ENCODE measurements at places on chromosomes 2 and 18.
A peak's percentile ranks its signal among the peaks of the same experiment; 100 is the strongest.

DNA sequence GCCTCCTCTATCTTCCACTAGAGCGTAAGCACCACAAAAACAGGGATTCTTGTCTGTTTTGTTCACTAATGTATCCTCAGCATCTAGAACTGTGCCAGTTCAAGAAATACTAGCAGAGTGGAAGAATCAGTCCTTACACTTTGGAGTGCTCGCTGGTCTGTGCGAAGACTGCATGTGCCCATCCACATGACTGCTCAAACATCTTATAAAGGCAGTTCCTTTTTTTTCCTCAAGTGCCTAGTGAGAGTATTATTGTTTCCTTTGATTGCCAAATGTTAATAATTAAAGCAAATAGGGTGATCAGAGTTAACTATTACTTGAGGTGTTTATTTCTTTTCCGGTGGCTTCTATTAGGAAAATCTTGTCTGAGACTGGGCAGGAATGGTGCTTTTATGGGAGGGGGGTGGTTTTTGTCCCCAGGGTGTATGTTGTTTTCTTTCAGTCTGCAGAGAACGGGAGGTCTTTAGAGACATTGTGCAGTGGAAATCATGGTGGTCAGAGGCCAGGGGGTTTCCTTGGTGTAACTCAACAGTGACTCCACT is 45.6 kb upstream of the ITGB6 start:
- DNase-seq: no peak

GRCh38 chr18:32918692-32919250 is 145.9 kb upstream of the KLHL14 start:
- no peak for DNase-seq

DNA sequence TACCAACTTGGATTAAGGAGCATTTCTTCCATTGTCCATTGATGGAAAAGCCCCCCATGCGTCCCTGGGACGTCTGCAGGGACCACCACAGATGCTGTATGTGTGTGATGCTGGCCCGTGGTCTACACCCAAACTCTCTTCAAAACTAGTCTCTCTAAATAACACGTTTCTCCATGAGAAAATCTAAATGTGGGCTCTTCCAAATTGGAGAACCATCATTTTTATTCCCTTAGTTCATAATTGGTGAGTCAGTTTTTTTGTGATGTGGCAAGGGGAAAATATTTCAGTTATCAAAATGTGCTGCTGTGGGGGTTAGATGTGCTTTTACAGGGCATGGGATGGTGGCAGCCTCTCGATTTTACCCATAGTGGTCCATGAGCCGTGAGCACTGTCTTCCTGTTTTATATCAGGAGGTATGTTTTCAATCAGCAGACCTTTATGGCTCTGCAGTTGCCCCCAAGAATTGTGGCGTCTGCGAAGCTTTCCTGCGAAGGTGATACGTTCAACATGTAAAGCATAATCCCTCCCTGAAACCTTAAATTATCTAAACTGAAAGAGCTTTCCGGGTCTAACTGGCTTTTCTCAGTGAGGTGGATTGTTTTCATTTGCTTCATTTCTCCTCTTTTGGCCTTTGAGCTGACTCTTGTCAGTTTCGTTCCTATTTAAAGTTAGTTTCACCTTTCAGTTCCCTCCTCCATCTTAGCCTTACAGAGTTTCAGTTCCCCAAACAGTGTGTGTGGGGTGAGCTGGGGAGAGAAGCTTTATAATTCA is 78.4 kb downstream of the SETBP1 start:
- no peak for DNase-seq

- DNase-seq: no peak
Measured at GRCh38 chr2:221346411-221346810, 225.7 kb downstream of the EPHA4 start.

DNA sequence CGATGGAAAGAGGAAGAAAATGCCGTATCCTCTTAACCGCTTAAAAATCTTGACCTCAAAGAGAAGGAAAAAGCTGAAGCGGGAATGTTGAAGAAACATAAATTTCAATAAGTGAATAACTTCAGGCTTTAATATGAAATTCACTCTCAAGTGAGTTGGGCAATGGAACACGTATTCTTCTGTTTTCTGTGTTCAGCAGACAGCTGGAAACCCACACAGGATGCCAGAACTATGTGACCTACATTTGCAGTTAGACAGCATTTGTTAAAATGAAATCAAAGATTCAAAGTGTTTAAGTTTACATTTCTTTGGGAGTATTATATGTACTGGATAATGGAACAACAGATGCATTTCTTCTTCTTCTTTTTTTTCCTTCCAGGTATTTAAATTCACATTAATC is 80.5 kb upstream of the SPATS2L start:
- no peak for DNase-seq

DNA sequence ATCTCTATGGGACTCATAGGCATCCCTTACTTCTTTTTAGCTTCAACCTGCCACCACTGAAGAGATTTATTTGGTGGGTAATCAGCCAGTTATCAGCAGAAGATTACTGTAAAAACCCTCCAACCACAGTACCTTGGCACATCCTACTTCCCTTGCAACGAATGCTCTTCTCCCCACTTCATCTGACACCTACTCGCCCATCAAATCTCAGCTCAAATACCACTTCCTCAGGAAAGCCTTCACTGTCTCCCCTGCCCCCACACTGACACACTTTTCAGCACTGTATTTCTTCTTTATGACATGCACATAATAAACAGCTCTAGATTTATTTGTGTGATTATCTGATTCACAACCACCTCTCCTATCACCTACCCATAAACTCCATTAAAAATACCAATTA is 3.1 kb downstream of the KDSR start:
- DNase-seq: no peak

GRCh38 chr2:157321466-157321865 is 4.2 kb downstream of the ERMN start:
- DNase-seq: no peak

GRCh38 chr18:9701609-9702349 is 6.3 kb upstream of the RAB31 start:
- DNase-seq: no peak

GRCh38 chr2:189020179-189020578 is 46.0 kb downstream of the COL3A1 start:
- DNase-seq: no peak

DNA sequence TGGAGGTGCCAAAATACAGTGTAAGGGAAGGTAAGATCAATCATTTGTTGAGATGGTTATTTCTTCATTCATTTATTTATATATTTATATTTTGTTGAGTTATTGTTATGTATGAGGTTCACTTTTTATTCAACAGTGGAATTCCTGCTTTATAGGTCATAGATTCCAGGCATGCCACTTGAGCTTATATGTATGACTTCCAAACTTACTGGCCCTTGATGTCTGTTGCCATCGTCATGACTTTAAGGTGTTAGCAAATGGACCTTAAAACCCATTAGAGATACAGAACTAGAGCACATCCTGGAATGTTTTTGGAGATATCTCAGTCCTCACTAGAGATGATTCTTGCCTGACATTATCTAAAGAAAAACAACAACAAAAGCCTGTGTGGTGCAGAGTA is 25.9 kb downstream of the CCDC85A start:
- no peak for DNase-seq

DNA sequence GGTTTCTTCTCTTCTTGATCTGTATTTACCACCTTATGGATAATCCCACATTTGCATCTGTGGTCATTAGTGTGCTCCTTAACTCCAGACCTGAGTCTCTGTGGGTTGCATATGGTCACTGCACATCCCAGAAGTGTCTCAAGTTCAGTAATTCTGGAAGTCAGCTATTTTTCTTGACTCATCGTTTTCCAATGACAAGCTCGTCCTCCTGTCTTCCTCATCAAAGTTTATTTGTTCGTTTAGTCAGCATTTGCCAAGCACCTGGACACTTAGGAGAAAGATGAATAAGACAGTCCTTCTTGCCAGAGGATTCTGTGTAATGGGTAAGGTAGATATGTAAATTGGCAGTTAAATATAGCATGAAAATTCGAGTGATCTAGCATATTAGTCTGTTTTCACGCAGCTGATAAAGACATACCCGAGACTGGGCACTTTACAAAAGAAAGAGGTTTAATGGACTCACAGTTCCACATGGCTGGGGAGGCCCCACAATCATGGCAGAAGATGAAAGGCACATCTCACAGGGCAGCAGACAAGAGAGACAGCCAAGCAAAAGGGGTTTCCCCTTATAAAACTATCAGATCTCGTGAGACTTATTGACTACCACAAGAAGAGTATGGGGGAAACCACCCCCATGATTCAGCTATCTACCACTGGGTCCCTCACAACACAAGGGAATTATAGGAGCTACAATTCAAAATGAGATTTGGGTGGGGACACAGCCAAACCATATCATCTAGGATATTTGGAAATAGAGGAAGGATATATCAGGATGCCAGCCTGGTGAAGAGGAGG is 19.4 kb downstream of the FASTKD2 start:
- DNase-seq: no peak

GRCh38 chr2:46351098-46351749 is 54.0 kb downstream of the EPAS1 start:
- DNase-seq: no peak

- no peak for DNase-seq
Measured at GRCh38 chr2:98470851-98471255, 26.2 kb downstream of the INPP4A start.

DNA sequence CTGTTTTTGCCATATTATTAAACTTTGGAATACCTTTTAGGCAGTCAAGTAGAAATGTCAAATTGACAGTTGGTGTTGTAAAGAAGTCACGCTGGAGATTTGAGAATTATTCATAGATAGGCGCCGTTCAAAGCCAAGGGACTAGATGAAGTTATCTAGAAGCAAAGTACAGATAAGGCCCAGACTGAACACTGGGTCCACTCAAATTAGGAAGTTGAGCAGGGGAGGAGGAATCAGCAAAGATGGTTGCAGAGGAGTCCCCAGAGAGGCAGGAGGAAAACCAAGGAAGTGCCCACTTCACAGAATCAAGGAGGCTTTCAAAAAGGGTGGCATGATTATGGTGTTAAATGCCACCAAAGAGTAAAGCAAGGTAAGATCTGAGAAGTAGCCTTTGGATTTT is 9.6 kb upstream of the ALS2 start:
- no peak for DNase-seq

DNA sequence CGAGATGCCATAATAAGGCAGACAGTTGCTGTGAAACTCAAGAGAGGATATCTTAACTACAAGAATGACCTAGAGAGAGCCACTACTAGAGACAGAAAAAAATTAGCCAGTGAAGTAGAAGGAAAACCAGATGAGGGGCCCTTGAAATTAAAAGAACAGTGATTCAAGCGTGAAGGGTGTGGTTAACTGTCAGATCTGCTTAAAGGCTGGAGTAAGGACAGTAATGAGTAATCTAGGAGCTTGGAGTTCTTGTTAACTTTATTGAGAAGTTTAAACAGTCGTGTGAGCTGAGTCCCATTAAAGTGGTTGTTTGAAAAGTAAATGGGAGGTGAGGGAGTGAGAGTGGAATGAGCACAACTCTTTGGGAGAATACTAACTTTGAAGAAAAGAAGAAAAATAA is 21.3 kb downstream of the PIGN start:
- no peak for DNase-seq

- DNase-seq: no peak
Measured at GRCh38 chr2:72953976-72954375, 36.7 kb downstream of the EMX1 start.

DNA sequence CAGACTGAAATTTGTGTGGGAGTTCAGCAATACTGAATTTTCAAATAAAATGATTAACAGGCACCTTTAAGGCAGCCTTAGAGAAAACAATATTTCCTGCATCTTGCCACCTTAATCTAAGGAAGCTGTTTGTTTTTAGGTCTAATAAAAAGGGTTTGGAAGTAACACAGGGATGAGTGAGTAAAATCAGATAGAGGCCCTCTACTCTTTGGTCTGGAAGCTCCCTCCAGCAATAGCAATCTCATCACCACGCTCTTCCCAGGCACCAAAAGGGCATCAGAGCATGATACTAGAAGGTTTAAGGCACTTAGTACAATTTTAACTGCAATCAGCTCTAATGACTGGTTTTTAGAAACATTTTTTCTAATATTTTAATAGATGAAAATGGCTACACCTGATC is 155.6 kb downstream of the VWC2L start:
- no peak for DNase-seq

DNA sequence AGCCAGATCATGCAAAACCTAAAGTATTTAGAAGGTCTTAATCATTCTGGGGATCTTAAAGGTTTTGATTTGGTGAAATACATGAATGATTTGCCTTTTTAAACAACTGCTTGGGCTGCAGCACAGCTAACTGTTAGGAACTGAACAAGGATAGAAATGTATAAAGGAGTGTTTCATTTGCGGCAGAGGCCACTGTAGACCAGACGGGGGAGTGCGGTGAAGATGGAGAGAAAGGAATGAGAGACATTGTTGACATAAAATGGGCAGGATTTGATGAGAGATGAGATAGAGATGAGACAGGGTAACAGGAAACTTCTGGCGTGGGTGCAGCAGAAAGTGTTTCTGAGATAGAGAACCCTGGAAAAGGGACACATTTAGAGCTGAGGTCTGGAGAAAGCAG is 308.1 kb downstream of the TMX3 start:
- no peak for DNase-seq

GRCh38 chr2:40192864-40193669 is 258.8 kb downstream of the SLC8A1 start:
- peak; percentile 32 for DNase-seq

DNA sequence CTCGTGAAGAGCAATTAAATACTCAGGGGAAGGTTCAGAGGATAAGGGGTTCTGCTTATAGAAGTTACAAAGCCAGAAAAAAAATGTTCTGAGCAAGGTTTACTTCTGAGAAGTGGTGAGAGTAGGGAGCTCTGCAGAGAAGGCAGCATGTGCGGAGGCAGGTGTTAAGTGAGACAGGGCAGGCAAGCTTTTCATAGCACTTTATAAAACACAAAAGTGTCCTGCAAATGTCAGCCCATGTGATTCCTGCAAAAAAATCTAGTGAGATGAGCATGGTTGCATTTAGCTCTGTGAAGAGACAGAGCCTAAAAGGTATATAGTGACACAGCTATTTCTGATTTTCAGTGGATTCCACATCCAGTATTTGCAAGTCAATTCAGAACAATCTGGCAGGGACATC is 223.8 kb upstream of the SYT4 start:
- no peak for DNase-seq

- DNase-seq: no peak
Measured at GRCh38 chr18:67710639-67711038, 194.1 kb upstream of the DSEL start.

DNA sequence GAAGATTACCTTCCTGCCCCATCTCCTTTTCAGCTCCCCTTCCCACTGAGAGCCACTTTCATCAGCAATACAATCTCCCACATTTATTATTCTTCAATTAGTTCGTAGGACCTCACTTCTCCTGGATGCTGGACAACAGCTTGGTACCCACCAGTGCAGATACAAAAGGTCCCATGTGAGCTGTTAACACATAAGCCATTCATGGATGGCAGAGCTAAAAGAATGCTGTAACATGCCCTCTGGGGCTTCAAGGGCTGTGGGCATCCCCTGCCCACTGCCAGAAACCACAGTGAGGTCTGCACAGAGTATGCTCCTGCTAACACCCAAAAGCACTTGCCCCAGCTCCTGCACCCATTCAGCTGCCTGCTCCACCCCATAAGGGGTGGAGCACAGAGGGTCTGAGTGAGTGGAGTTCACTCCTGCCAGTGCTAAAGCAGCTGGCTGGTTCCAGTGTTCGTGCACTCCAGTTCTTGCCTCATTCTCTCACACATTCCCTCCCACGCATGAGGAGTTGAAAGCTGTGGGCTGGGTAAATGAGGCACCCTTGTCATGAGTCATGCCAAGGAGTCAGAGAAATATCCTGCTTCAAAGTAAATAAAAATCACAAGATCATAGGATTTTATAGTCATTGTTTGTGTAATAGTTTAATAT is 305.9 kb upstream of the TMEFF2 start:
- peak; percentile 82 for DNase-seq

GRCh38 chr2:12928775-12929401 is 212.2 kb downstream of the TRIB2 start:
- no peak for DNase-seq
